NCI-H69 (cell line): ENCODE measurements at places on chromosomes 7 and 10.

DNA sequence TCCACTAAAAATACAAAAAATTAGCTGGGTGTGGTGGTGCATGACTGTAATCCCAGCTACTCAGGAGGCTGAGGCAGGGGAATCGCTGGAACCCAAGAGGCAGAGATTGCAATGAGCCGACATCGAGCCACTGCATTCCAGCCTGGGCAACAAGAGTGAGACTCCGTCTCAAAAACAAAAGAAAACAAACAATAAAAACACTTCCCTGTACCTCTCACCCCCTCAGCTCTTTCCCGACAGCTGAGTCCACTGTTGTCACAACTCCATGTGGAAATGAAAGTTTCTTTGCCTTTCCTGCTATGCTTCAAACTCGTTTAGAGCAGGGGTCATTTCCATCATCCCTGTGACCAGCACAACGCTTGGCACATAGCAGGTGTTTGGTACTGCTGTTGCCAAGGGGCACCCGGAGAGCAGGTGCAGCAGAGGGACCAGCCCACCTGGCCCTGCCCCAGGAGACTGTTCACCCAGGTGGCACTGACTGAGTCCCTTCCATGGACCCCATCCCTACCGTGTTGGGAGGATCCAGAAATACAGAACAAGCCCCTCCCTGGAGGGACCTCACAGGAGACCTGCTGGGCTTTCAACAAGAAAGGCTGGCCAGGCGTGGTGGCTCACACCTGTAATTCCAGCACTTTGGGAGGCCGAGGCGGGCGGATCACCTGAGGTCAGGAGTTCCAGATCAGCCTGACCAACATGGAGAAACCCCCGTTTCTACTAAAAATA lies 4.9 kb downstream of the TMEM130 start:
- peak; percentile 8 for DNase-seq

DNA sequence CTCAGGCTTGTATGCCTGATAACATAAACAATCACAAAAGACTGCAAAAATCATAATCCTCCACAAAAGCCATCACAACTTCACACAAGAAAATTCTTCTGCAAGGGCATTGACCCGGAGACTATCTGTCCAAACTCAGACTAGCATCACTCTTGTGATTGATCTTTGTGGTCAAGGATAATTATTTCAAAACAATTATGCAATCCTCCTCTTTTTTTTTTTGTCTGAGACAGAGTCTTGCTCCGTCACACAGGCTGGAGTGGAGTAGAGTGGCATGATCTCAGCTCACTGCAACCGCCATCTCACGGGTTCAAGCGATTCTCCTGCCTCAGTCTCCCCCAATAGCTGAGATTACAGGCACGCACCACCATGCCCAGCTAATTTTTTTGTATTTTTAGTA lies 22.2 kb downstream of the CDNF start:
- DNase-seq = no peak

DNA sequence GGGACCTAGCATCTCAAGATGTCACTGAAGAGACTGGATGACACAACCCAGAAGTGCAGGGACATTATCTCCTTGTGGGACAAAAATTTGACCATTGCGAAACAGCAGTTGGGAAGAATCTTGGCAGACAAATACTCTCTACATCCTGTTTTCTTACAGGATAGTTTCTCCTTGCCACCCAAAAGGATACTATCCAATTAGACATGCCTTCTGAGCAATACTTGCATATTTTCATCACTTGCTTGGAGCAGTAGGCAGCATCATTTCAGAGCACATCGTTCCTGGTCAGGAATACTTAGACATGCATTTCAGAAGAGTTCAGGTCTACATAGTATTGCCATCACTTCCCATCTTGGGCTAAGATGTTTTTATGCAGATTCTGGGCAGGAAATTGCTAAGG lies 56.8 kb downstream of the FAS start:
- no peak for DNase-seq

DNA sequence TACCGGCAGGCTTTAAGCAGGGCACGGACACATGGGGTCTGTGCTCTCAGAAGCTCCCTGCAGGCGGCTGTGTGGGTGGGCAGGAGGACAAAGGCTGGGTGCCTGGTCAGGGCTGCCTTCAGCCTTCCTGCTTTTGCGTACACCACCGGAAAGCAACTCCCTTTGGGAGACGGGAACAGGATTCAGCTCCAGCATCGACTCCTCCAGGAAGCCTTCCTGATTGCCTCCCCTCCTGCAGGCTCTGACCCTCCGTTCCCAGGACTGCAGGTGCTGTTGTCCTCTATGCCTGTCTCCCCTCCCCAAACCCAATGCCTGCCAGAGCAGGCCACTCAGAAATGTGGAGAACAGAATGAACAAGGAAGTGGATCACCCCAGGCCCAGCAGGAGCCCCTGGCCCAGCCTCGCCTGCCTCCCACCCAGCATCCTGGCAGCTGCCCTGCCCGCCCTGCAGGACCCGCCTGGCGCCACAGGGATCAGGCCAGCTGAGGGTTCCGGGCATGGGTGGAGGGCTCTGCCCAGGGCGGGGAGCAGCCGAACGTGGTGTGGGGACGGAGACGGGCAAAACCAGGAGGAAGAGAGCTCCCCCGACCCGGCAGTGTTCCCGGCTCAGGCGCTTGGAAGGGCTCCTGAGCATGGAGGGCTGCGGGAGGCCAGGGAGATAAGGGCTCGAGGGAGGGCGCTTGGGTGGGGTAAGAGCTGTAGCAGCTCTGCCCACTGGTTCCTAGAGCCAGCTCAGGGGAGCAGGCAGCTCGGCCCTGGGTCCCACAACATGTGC lies 6.2 kb upstream of the ELN start:
- DNase-seq = no peak
